ENCODE measurements at places on chromosomes 1 and 21. TPM values are rescaled to one million over a fixed set of nuclear protein-coding genes. Genes with fewer than 3 reads are reported as not detected.

MRAP gene
- not detected for total RNA-seq

INAVA gene
- total RNA-seq = 48.7 TPM

ATP1A4 gene
- not detected for total RNA-seq

FCRL6 gene
- not detected for total RNA-seq

TPRG1L gene
- 30.3 TPM for total RNA-seq

CRP gene
- not detected for total RNA-seq

FAM72A gene
- 5.5 TPM for total RNA-seq
